Uterine smooth muscle cell (primary cell): ENCODE measurements at places on chromosomes 7 and 10. TPM values are rescaled to one million over a fixed set of nuclear protein-coding genes. Genes with fewer than 3 reads are reported as not detected.

HOXA4 gene
- total RNA-seq: 0.22 and 0.37 TPM in 2 replicates

TAF3 gene
- 1.6 and 2.0 TPM in 2 replicates for total RNA-seq

OR2A1 gene
- total RNA-seq: not detected in 2 replicates

TRPV5 gene
- total RNA-seq: not detected in 2 replicates

PMS2 gene
- total RNA-seq: 17.9 and 24.2 TPM in 2 replicates

ATG9B gene
- total RNA-seq: 0.11 and 0.12 TPM in 2 replicates

WDR86 gene
- total RNA-seq: 0.22 TPM in 1 of 2 replicates, not detected in the other

SAP25 gene
- not detected in 2 replicates for total RNA-seq

PHKG1 gene
- 0.62 and 0.66 TPM in 2 replicates for total RNA-seq

HOXA13 gene
- 14.9 and 17.6 TPM in 2 replicates for total RNA-seq

DAGLB gene
- total RNA-seq: 18.6 and 20.7 TPM in 2 replicates

SEMA4G gene
- total RNA-seq: 0.33 and 1.00 TPM in 2 replicates

TYW1B gene
- total RNA-seq: 2.5 and 5.1 TPM in 2 replicates

MMP21 gene
- total RNA-seq: under 0.01 TPM in 1 of 2 replicates, not detected in the other

HBP1 gene
- 86.0 and 107 TPM in 2 replicates for total RNA-seq

WIPF3 gene
- not detected in 2 replicates for total RNA-seq

CCL26 gene
- 1.7 and 2.4 TPM in 2 replicates for total RNA-seq

CYTH3 gene
- total RNA-seq: 19.9 and 25.0 TPM in 2 replicates

HOXA5 gene
- 0.66 and 0.75 TPM in 2 replicates for total RNA-seq

HABP2 gene
- total RNA-seq: not detected in 2 replicates

RAB18 gene
- total RNA-seq: 55.6 TPM in 2 replicates

CAV1 gene
- total RNA-seq: 296 and 541 TPM in 2 replicates

HOXA2 gene
- under 0.01 TPM in 1 of 2 replicates, not detected in the other for total RNA-seq

SPAM1 gene
- not detected in 2 replicates for total RNA-seq

PRPS1L1 gene
- total RNA-seq: not detected in 2 replicates

JAKMIP3 gene
- 0.11 and 0.25 TPM in 2 replicates for total RNA-seq

GOLGA7B gene
- under 0.01 TPM in 1 of 2 replicates, not detected in the other for total RNA-seq

COL28A1 gene
- total RNA-seq: 0.55 and 0.87 TPM in 2 replicates

VWC2 gene
- total RNA-seq: under 0.01 TPM in 1 of 2 replicates, not detected in the other

RADIL gene
- total RNA-seq: 0.50 and 1.1 TPM in 2 replicates

LRRTM3 gene
- total RNA-seq: under 0.01 TPM in 2 replicates

GJD4 gene
- total RNA-seq: 0.12 TPM in 1 of 2 replicates, not detected in the other

LLCFC1 gene
- not detected in 2 replicates for total RNA-seq

TLX1 gene
- not detected in 2 replicates for total RNA-seq

C10orf53 gene
- total RNA-seq: under 0.01 TPM in 1 of 2 replicates, not detected in the other

AOAH gene
- not detected in 2 replicates for total RNA-seq

ZKSCAN1 gene
- total RNA-seq: 33.1 and 44.9 TPM in 2 replicates

HOXA10 gene
- total RNA-seq: 12.6 and 14.5 TPM in 2 replicates

MBL2 gene
- not detected in 2 replicates for total RNA-seq

CLRN3 gene
- total RNA-seq: not detected in 2 replicates

CNPY1 gene
- not detected in 2 replicates for total RNA-seq
